Stimulated activated CD8-positive, alpha-beta memory T cell treated with anti-CD3 and anti-CD28 coated beads, Interleukin-7, amount 100 ng/mL, for 4 hours (primary cell): ENCODE measurements at places on chromosomes 16 and 17.
A peak's percentile ranks its signal among the peaks of the same experiment; 100 is the strongest.

DNA sequence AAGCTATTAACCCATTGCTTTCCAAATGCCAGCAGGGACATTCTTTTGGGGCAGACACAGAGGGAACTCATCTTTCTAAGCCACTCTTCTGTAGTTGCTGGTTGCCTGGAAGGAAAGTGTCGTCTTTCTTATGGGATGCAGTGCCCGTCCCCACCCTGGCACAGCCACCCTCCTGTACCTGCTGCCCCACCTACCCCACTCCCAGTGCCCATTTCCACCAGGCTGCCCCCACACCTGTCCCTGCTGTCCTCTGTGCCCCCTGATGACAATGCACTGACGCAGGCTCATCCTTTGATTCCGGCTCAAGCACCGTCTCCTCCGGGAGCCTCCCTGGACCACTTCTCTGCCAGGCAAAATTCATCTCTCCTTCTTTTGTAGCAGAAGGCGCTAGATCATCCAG is 190.4 kb upstream of the CDH5 start:
- no peak for DNase-seq

DNA sequence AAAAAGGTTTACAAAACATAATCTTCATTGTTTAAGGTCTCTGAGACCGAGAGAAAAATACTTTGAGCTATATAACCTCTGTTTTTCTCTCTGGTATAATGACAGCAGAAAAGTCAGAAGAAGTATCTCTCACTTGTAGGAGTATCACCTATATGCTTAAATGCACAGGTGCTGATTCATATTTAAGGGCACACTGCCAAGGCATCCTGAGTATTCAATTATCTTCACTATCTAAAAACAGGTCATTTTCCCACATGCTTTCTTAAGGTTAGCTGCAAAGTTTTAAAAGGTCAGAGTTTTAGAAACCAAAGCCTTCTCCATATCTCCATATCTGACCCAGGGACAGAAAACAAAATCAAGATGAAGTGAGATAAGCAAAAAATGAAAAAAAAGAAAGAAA is 99.3 kb upstream of the C17orf78 start:
- no peak for DNase-seq

DNA sequence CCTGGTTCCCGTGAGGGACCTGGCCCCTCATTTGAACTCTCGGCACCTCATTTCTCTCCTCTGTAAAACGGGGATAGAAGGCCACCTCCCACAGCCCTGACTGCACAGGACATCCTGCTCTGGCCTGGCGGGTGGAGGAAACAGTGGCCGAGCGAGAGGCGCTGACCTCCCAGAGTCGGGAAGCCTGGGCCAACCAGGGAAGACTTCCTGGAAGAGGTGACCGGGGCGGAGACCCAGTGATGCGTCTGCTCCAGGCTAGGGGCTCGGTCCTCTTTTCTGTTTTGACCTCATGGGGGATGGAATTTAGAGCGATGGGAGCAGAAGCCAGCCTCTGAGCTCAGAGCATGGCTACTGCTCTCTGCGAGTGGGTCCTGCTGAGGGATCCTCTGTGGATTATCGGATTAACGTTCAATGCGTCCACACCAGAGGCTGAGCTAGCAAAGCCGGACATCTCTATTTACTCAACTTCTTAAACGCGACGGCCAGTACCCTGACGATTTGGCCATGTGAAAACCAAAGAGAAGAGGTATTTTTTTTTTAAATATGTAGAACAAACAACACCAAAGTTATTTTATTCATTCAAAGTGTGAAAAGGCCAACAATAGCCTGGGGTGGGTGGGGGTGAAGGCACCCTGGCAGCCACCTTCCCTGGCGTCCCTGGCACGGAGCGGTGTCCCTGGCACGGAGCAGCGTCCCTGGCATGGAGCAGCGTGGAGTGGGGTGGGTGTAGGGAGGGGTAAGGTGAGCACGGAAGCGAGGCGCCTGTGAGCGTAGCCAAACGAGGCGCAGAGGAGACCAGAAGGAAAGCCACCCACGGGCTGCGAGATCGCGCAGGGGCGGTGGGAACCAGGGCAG is 9.2 kb upstream of the MSLN start:
- DNase-seq: no peak

DNA sequence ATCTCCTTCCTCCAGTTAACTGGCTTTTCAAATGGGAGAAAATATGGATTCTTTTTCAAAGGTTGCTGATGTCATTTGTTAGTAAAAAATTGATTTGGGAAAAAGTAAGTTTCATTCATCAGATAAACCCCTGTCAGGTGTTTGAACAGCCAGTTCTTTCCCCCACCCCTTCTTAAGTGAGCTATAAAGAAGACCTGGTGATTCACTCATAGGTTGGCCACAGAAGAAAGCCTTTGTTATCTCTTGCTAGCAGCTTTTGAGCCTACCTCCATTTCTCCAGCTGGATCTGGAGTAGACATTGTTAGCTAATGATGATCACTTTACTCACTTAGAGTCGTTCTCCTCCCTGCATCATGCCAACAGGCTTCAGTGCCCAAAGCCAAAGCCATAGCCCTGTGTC is 63.0 kb downstream of the NLK start:
- DNase-seq: no peak

DNA sequence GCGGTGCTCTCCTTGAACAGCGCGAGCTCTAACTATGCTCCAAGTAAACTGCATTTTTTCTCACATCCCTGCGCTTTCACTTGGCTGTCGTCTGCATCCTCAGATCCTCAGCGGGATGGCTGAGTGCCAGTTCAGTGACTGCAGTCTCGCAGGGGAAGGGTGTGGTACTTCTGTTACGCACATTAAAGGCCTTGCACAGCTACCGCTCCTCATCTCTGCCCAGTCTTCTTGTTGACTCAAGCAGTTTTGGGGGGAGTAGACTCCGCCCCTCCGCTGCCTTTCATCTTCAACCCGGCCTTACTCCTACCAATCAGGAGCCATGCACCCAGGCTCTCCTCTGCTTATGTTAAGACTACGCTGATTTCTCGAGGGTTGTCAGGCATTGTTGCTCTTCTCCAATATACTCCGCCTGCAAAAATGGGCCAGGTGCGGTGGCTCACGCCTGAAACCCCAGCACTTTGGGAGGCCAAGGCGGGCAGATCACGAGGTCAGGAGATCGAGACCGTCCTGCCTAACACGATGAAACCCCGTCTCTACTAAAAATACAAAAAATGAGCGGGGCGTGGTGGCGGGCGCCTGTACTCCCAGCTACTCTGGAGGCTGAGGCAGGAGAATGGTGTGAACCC is 10.0 kb downstream of the ATP5PD start:
- peak; percentile 70 for DNase-seq

DNA sequence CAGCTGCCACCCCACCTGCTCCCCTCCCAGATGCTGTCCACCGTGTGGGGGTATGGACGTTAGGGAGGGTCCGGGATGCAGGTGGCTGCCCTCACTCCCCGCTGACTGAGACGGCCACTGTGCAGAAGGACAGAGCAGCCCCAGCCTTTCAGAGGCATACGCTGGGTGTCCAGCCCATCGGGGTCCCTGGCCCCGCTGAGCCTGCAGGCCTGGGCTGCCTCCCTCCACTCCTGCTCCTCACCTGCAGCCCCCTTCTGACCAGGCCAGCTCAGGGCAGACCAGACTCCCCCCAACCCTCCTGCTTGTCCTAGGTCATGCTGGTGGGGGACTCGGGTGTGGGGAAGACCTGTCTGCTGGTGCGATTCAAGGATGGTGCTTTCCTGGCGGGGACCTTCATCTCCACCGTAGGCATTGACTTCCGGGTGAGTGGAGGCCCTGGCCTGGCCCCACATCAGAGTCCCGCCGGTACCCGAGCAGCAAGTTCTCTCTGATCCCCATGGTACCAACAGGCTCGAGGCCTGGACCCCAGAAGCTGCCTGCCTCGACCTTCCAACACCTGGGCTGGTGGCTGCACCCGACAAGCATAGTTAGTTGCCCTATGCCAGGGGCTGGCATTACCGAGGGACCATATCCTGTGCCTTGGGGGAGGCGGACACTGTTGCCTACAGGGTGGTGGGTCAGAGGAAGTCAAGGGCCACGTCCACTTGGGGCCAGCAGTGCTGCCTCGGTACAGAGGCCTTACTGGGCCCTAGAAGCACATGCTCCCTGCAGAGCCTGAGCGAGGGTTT is 1.4 kb downstream of the RAB26 start:
- no peak for DNase-seq

- peak; percentile 72 for DNase-seq
These were observed at the start of the genes VPS9D1 and ZNF276 for GRCh38 chr16:89720813-89721545. Gene VPS9D1 (minus strand): TSS chr16:89720898. CDS start chr16:89720861, 37 bp downstream. Gene ZNF276 (plus strand): TSS chr16:89721537. CDS start chr16:89721641, 104 bp downstream.

- no peak for DNase-seq
These were observed 4.7 kb downstream of the CACNG5 start for GRCh38 chr17:66839616-66840015.

DNA sequence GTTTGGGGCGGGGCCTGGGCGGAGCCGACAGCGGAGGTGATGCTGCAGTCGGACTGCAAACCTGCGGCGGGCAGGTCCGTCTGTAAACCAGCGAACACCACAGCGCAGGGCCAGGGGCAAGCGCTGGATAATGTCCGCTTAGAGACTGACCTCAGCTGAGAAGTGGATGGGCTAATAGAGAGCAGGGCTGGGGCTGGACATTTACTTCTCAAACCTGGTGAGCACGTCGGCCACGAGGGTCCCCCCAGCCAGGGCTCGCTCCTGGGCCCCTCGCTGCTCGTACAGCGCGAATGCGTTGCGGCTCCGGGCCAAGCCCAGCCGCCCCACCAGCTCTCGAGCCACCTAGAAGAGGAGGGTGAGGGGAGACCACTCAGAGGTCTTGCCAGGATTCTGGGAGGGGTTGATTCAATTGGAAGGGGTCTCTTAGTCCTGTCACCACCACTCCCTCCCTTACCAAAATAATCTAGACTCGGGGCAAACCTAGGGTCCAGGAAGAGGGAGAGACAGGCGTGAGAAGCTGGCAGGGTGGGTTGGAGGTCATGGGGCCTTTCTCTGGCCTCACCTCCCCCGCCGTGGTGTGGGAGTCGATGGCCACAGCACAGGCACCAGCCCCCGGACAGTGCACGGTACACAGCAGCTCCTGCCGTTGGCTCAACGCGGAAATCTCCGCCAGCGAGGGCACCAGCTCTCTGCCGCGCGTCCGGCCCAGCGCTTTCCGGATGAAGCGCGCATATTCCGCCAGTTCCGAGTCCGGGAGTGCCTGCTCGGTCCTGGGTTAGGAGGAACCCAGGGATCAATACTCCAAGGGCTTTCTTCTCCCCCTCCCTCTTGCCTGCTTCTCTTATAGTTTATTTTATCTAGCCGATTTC is 5.8 kb downstream of the PLEKHH3 start:
- no peak for DNase-seq

- DNase-seq: no peak
These were observed 35.4 kb downstream of the CHD9 start for GRCh38 chr16:53090286-53090590.

DNA sequence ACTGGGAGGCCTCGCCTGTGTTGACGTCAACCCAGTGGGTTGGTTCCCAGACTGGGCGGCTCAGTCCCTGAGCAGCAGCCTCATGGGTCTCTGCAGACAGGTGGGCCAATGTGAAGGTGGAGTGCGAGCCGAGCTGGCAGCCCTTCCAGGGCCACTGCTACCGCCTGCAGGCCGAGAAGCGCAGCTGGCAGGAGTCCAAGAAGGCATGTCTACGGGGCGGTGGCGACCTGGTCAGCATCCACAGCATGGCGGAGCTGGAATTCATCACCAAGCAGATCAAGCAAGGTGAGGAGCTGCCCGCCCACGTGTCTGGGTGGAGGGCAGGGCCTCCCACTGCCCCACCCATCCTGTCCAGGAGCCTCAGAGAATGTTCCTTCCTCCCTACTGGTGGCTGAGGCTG is 44.1 kb downstream of the MRC2 start:
- no peak for DNase-seq

DNA sequence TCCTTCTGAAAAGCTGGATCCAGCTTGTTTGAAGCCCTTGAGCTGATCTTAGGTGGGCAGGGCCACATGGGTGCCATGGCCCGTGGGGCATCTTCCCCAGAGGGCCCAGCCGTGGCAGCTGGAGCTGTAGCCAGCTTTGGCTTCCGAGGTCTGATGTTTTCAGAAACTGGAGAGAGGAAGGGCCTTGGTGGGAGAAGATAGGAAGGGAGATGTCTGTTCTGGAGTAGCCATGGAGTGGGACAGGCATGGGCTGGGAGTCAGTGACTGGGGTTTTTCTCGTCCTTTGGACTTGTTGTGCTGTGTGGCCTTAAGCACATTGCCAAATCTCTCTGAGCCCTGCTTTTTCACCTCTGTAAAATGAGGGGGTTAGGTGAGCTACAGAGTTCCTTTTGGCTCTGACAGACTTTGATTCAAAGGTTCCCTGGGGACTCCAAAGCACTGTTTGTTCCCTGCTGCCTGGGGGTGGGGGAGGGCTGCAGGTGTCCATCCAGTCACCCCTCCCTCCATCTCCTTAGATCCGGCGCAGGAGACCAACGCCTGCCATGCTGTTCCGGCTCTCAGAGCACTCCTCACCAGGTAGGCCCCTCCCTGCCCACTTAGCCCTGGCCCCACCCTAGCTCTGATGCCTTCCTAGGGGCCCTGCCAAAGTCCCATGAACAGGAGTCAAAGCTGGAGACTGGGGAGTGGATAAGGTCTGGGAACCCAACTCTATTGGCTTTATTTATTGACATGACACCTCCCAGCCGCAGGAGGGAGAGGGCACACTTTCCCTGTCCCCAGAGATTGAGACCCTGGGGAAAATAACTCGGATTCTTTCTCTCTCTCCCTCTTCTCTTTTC is 2.1 kb downstream of the PPP1R1B start:
- no peak for DNase-seq

DNA sequence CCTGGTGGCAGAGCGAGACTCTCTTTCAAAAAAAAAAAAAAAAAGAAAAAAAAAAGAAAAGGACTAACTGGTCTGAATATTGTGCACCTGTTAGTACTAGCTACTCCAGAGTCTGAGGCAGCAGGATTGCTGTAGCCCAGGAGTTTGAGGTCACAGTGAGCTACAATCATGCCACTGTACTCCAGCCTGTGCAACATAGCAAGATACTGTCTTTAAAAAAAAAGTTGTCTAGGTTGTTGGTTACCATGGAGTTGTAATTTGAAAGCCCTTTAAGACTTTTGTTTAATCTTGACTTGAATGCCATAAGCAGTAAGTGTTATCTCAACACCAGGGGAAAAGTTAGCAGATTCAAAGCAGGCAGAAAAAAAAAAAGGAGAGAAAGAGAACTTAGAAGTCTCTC is 10.9 kb upstream of the C16orf54 start:
- DNase-seq: no peak

GRCh38 chr16:65658349-65658748 is 536.5 kb upstream of the CDH11 start:
- DNase-seq: no peak

DNA sequence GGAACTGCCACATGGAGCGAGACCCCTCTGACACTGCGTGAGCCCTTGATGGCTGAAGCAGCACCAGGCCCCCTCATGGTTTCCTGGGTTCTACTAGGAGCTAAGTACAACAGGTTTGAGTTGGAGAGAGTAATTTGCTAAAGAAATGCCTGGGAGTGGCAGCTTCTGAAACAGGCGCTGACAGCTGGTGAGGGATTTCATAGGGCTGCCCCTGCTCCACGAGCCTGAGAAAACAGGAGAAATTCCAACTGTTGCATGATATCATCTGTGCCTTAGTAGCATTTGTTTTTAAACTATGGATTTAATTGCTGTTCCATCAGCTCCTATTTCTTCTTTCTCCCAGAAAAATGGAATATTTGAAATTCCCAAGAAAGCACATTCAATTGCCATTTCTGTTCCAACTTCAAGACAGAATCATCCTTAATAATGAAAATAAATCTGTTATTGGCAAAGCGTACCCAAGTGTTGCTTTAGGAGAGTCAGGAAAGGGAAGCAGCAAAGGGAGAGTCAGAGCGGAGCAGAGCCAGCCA is 78.8 kb upstream of the ANKFN1 start:
- DNase-seq: no peak
